ENCODE measurements at places on chromosomes 4 and X. TPM values are rescaled to one million over a fixed set of nuclear protein-coding genes. Genes with fewer than 3 reads are reported as not detected.
A peak's percentile ranks its signal among the peaks of the same experiment; 100 is the strongest.

DNA sequence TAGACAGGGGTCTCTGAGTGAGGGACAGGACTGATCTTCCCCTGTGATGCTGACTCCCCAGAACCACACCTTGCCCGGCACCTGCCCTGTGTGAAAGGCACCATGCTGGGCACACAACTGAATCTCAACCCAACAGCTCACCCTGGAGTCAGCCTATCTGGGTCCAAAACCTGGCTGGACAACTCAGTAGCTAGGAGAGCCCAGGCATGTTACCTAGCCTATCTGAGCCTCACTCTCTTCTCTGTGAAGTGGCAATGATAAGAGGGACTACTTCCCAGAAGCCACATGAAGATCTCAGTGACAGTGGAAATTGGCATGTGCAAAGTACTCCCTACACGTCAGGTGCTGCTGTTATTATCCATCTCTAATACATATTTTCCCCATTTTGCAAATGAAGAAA is 44.8 kb upstream of the PPP2R2C start:
- no peak for DNase-seq

UGT2A1 gene
- not detected for total RNA-seq

SSX1 gene
- not detected for total RNA-seq

HNRNPH2 gene
- total RNA-seq = 60.4 TPM

DNA sequence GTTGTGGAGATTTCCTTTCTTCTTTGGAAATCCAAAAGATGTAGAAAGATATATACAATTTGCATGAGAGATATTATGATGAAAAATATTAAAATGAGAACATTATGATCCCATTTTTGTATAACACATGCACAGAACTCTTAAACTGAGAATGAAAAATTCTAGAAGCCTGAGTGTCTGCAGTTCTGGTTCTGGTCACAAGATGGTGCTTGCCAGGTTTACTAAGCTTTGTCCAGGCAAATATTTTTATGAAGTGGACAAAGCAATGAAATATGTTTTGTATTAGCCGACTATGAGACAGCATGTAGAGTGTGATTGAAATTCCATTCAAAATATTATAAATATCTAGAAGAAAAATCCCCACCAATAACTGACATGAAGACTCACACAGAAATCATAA is 2.2 kb downstream of the PWWP3B start:
- DNase-seq = no peak

GRCh38 chr4:123363729-123364128 is 32.9 kb upstream of the SPRY1 start:
- no peak for DNase-seq

- DNase-seq = no peak
These were observed 726 bp upstream of the KANTR start for GRCh38 chrX:53093177-53093655.

LEF1 gene
- total RNA-seq = 9.5 TPM

DNA sequence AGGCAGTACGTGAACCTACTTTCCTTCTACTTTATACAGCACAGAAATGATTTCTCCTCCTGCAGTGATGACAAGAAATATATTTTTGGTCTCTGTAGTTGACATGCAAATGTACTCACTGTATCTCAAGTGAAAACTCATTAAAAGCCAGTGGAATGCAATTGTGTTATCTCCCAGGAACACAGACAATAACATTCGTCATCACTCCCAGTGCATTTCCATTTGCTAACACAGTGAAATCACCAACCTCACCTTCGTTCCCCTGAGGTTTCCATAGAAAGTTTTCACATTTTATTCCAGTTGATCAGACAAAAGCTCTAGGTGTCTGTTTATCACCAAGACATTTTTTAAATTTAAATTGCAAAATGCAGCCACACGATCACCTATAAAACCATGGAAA is 2.5 kb upstream of the SPANXD start:
- no peak for DNase-seq

L1CAM gene
- total RNA-seq = 5.6 TPM

GRCh38 chr4:1339489-1339888 is 7.5 kb upstream of the UVSSA start:
- DNase-seq = no peak

DNA sequence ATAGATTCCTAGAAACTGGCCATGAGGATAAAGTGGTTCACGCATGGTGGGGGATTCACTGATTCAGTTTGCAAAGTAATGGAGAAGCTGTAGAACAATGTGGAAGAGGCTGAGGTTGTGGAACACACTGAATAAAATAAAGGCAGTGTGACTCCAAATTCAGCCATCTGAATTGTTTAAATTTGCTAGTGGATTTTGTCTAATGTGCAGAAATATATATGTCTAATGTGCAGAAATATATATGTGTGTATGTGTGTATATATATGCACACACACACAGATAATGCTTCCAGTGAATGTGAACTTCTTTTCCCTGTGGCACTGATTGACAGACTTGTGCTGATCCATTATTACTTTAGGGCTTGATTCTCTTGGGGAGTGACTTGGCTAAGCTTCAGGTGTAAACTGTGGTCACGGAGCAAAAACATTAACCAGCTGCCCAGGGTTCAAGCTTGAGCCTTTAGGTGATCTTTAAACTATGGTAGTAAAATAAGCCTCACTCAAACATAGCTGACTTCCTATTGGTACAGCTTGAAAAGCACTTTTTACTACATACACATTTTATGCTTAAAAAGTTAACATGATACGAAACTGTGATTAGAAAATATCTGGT is 3.5 kb downstream of the STBD1 start:
- no peak for DNase-seq

- no peak for DNase-seq
These were observed at the start of gene PNMA6E for GRCh38 chrX:153401133-153401764. Gene PNMA6E, minus strand, starts transcription at chrX:153401350. Its CDS starts 2,501 bp downstream, at chrX:153398849.

STAP1 gene
- 0.63 TPM for total RNA-seq

GRIA3 gene
- 6.0 TPM for total RNA-seq

GRCh38 chr4:133513901-133514300 is 364.8 kb downstream of the PCDH10 start:
- DNase-seq = no peak

DNA sequence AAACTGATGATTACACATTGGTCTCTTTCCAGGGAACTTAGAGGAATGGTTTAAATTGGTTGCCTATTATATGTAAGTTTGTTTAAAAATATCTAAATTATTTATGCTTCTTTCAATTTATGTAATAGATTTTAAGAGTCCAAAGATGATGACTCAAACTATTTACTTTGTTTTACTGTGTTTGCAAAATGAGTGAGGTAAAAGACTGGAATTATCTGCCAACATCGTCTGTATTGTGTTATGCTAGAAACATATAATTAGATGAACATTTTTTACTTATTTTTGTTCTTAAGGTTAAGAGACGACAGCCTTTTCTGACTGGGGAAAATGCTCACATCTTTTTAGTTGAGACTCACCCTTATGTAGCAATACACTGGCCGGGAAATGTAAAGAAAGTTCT is 51.1 kb upstream of the SYTL5 start:
- no peak for DNase-seq

UBE2D3 gene
- total RNA-seq = 285 TPM

- no peak for DNase-seq
These were observed 44.9 kb downstream of the CCNG2 start for GRCh38 chr4:77201857-77202256.

PNMA5 gene
- total RNA-seq = not detected

- no peak for DNase-seq
These were observed 220.1 kb downstream of the PDGFC start for GRCh38 chr4:156751486-156751885.

SH3D19 gene
- total RNA-seq = 76.5 TPM

- no peak for DNase-seq
These were observed 3.2 kb downstream of the SEL1L3 start for GRCh38 chr4:25859429-25860148.

GRCh38 chr4:24671849-24672248 is 87.5 kb upstream of the DHX15 start:
- no peak for DNase-seq

RNF113A gene
- total RNA-seq = 7.8 TPM

DNA sequence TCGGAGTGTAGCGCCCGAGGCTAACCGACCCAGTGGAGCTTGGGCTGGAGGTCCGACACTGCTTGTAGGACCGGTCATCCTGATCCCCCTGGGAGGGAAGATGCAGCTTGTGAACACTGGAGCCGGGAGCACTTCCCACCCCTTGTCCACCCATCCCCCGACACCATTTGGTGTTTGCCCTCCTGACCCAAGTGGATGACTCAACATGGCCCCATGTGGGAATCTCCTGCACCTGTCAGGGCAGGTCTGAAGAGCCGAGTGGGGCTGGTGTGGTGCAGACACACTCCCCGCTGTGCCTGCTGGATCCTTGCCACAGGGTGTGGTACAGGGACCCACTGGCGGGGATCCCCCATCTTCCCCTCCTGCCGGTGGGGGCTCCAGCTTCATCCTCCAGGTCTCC is 90.0 kb upstream of the AFAP1 start:
- no peak for DNase-seq

DNA sequence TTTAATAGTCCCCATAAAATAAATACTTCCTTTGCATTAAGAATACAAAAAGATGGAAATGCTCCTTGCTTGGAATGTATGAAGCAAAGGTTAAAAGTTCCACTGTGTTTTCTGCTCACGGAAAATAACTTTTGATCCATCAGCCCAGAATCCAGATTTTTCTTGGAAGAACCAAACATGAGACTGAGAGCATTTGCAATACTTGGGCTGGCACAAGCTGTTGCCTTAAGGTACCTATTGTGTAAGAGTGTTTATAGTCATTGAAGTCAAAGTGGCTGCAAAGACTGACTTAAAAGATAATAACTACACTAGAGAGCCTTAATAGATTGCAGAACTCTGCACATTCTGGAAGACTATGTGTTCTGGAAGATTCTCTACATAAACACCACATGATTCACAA is 281.4 kb downstream of the RAB28 start:
- no peak for DNase-seq

MRPL1 gene
- total RNA-seq = 42.8 TPM

- DNase-seq = no peak
These were observed 83.7 kb downstream of the MGST2 start for GRCh38 chr4:139749338-139749737.

- no peak for DNase-seq
These were observed 27.3 kb downstream of the SH3BGRL start for GRCh38 chrX:81229229-81229628.

FAM50A gene
- 14.9 TPM for total RNA-seq

GRCh38 chr4:8534129-8534528 is 46.1 kb upstream of the GPR78 start:
- peak; percentile 87 for DNase-seq

DNA sequence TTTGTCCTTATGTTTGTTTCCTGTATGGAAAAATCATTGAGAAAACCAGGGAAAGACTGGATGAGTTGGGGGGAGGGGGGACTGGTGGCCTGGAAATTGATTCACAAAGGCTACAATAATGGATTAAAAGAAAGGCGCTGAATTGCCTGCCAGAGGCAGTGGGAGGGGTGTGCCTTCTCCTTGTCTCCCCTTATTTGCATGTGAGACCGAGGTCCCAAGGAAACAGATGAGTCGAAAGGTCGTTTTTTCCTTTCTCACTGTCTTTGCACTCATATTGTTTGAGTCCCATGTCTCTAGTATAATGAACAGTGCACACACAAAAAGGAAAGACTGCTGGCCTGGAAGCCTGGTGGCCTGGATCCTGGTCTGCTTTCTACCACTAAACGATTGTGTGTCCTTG is 86.6 kb upstream of the ZDHHC15 start:
- DNase-seq = no peak

Data from urinary bladder (tissue), 4 donors.